Muscle of arm (tissue), 14 donors: ENCODE measurements at places on chromosomes 5 and 9.

- no peak for DNase-seq
Observed at GRCh38 chr9:21506626-21507482, 24.7 kb upstream of the IFNE start.

- DNase-seq = no peak
Observed at GRCh38 chr5:61044545-61044944, 99.5 kb downstream of the NDUFAF2 start.

GRCh38 chr9:108812396-108813025 lies 43.3 kb downstream of the ACTL7B start:
- peak; percentile 26 for DNase-seq

DNA sequence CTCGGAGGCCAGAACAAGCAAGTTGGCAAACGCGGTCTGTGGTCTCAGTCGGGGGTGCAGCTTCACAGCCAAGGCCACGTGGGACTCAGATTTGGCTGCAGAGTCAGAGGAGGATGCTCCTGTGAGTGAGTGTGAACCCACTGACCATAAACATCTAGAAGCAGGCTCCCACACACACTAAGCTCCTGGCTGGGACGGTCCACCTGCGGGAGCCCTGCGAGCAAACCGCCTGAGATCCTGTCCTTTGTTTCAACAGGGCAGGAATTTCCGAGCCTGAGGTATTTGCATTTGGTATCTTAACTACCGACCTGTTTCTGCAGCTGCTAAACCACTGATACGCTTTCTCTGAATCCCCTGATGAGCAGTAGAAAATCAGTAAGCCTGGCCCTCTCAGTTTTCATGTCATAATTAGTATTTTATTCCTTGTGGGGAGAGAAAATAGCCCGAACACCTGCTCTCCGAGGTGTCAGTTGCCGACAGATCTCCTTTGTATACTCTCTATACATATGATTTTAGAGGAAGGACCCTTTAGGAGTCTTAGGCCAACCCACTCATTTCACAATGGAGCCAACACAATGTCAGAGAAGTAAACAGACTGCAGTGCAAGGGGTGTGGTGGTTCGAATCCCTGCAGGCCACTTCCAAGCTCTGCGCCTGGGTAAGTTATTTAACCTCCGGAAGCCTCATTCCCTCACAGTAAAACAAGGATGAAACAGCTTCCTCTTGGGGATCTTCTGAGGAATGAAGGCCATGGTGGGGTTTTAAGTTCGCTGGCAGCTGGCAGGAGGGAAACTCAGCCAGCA lies 40.9 kb upstream of the PWWP2A start:
- no peak for DNase-seq

DNA sequence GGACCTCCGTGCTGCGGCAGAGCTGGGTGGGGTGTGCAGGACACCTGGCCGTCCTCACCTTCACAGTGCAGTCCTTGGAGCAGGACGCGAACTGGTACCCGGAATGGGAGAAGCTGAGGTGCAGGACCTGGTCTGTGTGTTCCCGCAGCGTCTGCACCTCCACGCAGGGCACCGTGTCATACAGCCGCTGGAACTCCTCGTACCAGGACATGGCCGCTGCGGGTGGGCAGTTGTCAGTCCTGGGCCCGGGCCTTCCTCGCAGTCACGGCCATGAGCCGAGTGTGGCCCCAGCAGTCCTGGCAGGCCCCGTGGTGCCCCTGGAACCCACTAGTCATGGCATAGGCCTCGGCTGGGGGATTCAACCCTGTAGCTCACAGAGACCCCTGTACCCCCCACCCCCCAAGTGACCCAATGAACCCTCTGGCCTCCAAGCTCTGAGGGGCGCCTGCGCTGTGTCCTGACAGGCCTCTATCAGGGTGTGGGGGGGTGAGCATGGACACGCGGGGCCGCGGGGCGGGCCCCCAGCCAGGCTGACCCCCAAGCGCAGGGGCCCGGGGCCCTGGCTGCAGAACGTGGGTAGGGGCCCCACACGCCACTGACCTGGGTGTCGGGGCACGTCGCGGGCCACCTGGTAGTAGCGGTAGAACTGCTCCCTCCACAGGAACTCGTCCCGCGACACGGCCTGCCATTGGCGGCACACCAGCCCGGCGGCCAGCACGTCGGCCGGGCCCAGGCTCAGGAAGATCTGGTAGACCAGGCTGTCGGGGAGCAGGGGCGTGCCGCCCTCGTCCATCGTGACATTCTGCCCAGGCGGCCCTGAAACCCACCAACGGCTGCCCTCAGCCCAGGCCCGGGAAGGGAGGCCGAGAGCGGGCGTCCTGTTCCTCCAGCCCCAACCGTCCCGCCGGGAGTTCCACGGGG lies 987 bp downstream of the FBXW5 start:
- no peak for DNase-seq

DNA sequence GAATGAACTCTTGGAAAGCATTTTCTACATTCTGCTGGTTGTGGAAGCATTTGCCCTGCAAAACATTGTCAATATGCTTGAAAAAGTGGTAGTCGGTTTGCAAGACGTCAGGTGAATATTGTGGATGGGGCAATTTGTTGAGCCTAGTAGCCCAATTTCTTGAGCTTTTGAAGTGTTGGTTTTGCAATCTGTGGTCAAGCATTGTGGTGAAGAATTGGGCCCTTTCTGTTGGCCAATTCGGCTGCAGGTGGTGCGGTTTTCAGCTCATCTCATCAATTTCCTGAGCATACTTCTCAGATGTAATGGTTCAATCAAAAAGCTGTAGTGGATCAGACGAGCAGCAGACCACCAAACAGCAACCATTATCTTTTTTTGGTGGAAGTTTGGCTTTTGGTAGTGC lies 426.8 kb upstream of the CDH9 start:
- DNase-seq = no peak

DNA sequence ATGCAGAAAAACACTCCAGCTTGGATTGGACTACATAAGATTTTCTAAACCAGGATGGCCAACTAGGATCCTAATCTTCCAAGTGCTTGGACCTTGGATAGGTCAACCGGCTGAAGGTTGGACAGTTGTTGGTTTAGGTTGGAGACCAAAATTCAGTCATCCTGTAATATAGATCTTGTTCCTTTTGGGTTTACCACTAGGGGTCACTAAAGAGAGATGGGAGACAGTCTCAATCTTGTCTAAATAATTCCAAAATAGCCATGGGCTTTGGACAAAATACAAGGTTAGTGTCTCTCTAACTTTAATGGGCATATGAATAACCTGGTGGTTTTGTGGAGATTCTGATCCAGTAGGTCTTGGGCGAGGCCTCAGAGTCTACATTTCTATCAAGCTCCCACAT lies 148.7 kb upstream of the ERCC6L2 start:
- peak; percentile 49 for DNase-seq

- no peak for DNase-seq
Observed at GRCh38 chr5:148615644-148616275, 38.6 kb downstream of the HTR4 start.

DNA sequence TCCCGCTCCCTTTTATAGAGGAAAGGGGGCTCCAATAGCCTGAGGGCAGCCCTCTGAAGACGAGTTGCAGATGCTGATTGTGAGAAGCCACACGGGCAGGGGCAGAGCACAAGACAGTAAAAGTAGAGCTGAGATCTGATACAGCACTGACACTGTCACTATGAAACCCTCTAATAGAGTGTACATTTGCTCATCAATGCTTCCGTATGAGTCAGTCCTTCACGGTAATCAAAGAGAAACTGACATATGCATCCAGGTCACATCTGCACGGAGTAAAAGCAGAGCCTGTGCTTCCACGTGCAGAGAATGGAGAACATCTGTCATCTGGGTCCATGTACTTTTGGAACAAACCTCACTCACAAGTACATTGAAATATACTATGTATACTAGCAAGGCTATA lies 60.6 kb upstream of the TMEM215 start:
- DNase-seq = peak; percentile 30
